BJ (cell line): ENCODE measurements at places on chromosomes 5 and 9. TPM values are rescaled to one million over a fixed set of nuclear protein-coding genes. Genes with fewer than 3 reads are reported as not detected.

PCDHB10 gene
- 0.18 and 0.28 TPM in 2 replicates for polyA plus RNA-seq

C5orf22 gene
- 9.8 and 19.8 TPM in 2 replicates for polyA plus RNA-seq

RNF183 gene
- not detected in 2 replicates for polyA plus RNA-seq

OR13C9 gene
- not detected in 2 replicates for polyA plus RNA-seq

SEMA5A gene
- 56.4 and 98.4 TPM in 2 replicates for polyA plus RNA-seq

CARD9 gene
- 12.9 and 21.3 TPM in 2 replicates for polyA plus RNA-seq

ENC1 gene
- polyA plus RNA-seq, result 26.5 and 34.1 TPM in 2 replicates

FOXI1 gene
- polyA plus RNA-seq, result not detected in 2 replicates
